ENCODE measurements at places on chromosomes 5 and 9.

- no peak for DNase-seq
Observed at GRCh38 chr5:151461312-151461711, 13.9 kb downstream of the SLC36A1 start.

- no peak for DNase-seq
Observed at GRCh38 chr5:124439609-124440008, 306.8 kb downstream of the ZNF608 start.

- DNase-seq: no peak
Observed at GRCh38 chr5:79456890-79457583, 56.9 kb downstream of the HOMER1 start.

DNA sequence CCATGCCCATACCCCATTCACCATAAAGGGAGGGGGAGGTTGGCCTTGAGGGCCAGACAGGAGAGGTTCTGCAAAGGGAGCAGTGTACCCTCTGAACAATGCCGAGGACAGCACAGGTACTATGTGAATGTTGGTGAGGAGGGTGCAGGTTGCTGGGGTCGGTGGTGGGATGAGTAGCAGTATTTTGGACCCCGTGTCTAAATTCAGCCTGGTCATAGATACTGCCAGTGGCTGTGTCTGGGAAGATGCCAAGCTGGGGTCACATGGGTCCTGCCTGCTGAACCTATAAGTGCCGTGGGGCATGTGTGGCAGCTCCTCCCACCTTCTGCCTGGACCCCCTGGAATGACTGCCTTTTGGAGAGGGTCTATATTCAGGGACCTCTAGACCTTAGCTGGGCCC, 11.4 kb upstream of the SPINK4 start:
- DNase-seq: no peak

GRCh38 chr5:13624283-13625074, 320.0 kb downstream of the DNAH5 start:
- DNase-seq: no peak

- no peak for DNase-seq
Observed at GRCh38 chr9:125570246-125570645, 136.8 kb downstream of the MAPKAP1 start.

DNA sequence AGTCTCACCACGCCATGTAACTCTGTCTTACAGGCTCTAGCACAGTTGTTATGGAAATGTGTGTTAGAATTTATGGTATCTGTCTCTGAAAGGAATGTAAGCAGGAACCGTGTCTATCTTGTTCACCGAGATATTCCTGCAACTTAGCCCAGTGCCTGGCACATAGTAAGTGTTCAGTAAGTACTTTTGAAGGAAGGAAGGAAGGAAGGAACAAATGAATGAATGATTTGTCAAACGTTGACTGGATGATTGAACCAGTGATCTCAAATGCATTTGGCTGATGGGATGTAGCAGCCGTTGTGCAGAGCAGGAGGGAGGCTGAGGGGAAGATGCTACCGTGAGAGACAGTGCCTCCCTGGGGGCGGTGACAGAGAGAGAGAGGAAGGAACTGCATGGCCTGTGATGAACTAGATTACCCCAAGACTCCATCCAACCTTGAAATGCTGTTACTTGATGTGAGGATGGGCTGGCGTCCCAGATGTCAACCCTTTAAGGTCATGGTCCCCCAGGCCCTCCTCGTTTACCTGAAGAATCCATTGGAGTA, 47.5 kb upstream of the PPARGC1B start:
- no peak for DNase-seq

Measured in AG09319 (cell line).